ENCODE measurements at places on chromosomes 11 and 22.

DNA sequence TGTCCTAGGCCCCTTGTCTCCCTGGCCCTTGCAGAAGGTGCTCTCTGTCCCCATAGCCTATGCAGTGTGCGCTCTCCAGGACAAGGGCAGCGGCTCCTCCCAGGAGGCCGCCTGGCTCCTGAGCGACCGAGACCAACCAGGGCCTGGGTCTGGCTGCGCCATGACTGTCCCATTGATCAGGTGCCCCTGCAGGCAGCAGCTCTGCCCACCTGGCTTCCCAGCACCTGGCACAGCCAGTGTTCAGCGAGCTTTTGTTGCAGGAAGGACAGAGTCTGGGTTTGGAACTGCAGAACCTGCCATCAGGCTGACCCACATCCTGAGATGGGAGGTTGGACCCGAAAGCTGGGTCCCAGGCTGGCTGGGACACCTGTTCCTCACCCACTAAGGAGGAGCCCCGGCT is 1001.1 kb downstream of the BRD1 start:
- no peak for DNase-seq

DNA sequence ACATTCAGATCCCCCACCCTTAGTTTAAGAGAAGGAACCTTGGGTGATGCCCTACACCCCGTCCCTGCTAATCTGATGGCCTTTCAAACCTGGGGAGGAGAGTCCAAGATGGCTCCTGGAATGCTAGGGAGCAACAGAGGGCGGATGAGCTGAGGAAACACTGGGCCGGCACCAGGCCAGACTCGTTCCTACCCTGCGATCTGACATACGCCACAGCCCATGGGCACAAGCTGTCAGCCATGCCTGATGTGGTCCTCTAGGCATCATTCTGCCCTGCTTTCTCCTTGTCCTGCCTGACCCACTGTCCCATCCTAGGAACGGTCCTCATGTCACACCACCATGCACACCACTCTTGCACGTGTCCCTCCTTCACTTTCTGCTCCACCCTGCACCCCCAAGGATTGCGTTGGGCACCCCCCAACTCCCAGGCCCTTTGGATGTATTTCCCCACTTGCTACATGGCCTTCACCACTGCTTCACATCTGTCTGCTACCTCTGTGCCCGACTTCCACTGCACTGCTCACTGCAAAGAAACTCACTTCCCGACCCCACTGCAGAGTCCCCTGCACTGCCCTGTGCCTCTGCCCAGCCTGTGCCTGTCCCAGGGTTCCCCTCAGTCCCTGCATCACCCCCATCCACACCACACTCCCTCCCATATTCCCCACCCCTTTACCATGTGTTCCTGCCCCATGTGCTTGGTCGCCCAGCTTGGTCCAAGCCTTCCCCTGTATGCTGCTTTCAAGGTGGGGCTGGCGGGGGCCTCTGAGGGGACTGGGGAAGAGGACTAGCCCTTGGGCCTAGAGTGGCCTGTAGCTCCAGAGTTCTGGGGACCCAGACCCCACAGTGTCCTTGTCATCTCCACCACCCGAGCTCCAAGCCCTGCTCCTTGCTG is 29.2 kb downstream of the USP35 start:
- DNase-seq = no peak

- no peak for DNase-seq
These were observed 4.1 kb upstream of the B4GALNT4 start for GRCh38 chr11:364991-365725.

- no peak for DNase-seq
These were observed 20.8 kb upstream of the TXNRD2 start for GRCh38 chr22:19962246-19962908.

GRCh38 chr11:28009996-28010395 is 98.0 kb downstream of the KIF18A start:
- no peak for DNase-seq

DNA sequence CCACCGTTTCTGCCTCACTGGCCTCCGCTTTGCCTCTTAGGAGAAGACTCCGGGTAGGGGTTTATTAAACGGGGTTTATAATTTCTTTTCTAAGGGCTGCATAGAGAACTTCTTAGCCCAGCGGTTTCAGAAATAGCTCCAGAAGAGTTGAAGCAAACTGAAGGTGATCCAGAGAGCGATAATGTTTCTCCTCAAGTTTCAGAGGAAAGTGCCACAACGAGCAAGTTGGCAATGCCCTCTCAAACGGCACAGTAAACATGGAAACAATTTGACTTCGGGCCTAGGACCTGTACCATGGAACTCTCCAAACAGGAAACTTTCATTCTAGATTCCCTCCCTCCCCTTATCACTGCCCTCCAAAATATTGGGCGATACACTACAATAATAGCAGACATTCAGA is 1.0 kb downstream of the ADSL start:
- DNase-seq = no peak

DNA sequence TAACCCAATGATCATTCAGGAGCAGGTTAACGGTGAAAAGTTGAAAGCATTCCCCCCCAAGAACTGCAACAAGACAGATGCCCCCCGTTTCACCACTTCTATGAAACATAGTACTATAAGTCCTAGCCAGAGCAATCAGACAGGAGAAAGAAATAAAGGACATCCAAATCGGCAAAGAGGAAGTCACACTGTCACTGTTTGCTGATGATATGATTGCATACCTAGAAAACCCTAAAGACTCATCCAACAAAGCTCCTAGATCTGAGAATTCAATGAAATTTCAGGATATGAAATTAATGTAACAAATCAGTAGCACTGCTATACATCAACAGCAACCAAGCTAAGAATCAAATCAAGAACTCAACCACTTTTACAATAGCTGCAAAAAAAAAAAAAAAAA is 32.8 kb downstream of the PIWIL3 start:
- no peak for DNase-seq

DNA sequence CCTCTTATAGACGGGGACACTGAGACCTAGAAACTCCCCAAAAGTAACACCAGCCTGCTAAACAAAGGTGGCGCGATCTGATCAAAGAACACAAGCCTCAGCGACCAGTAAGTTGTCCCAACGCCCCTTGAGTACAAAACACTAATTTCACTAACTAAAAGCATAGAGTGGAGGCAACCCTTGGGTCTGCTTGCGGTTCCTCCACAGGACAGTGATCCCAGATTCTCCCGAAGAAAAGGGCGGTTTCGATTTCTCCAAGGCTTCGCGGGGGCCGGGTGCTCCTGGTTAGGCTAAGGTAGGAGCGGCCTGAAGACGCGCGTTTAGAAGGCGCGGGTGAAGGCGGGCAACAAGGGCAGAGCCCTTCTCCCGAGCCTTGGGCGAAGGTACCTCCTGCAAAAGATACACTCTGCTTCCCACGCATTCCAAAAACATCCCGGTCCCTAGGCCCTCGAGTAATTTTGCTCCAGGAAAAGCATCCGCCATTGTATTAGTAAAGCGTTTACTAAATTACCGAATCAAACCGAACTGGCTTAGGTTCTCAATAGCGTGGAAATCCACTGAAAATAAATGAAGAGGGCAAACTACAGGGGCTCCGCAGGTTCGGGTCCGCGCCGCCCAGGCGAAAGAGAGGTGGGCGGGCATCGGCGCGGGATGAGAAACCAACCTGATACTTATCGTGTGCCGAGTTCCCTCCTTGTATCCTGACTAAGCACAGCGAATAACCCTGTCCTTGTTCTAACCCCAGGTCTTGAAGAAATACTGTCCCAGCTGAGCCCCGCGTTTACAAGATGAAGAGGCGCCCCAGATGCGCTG is 2.0 kb downstream of the WT1 start:
- DNase-seq = no peak

DNA sequence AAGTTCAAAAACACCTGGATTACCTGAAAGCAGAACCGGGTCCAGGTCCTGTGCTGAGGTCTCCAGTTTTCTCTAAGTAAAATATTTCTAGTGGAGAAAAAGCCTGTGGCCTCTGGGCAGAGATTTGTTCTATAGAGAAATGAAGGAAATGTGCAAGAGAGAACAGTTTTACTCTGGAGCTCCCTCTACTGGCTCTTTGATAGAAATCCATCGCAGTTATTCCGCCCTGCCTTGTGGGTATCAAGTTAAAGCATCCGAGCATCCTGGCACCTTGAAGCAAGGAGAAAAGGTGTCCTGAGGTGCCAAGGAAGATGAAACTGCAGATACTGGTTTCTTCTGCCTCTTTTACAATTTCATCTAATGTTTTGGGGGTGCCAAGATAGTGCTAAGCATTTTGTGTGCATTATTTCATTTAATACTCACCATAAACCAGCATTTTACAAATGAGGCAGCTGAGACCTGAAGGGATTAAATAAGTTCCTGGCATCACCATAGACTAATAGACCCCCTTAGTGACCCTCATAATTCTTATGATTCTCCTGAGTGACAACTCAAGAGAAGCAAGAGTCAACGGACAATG is 113.1 kb upstream of the HSD17B12 start:
- DNase-seq = no peak

GRCh38 chr11:65473278-65473860 is 25.5 kb upstream of the MALAT1 start:
- no peak for DNase-seq

DNA sequence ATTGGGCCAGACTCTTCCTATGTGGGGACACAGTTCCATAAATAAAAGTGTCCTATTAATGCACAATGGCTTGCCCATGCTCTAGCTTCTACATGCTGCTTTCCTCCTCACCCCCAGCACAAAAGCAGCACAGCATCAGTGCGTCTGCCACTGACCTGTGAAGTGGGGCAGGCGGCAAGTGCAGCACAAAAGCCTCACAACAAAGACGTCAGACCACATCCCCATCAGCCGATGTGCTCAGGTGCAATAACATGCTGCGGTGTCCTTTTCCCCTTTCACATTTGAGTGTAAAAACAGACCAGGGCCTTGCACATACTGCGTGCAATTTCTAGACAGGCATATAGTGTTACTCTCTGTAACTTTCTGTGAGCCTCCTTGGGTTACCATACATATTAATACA is 12.8 kb downstream of the DKK3 start:
- DNase-seq = no peak

GRCh38 chr22:19757985-19758895 is 2.3 kb upstream of the TBX1 start:
- no peak for DNase-seq
